A673 (cell line): ENCODE measurements at places on chromosomes 5 and 9. TPM values are rescaled to one million over a fixed set of nuclear protein-coding genes. Genes with fewer than 3 reads are reported as not detected.

The GABRA1 gene
- total RNA-seq = not detected in 2 replicates

DNA sequence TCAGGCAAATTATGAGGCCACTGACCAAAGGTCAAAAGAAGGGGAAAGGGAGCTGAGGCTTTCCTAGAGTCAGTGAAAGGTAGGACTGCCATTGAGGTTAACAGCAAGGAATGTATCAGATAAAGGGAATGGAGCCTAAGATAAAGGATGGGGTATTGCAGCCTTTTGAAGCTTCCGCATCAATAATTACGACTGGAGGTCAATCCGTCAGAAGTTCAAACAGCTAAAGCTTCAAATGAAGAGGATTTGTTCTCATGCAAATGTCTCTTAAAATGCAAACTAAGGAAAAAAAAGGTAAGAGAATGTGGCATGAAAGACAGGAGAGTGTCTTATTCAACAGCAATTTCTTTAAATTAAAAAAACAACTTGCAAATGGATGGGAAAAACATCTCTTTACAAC, 341.1 kb upstream of the RGMB start:
- no peak for DNase-seq

The IFNK gene
- not detected in 2 replicates for total RNA-seq

The SOHLH1 gene
- total RNA-seq = not detected in 2 replicates
